ENCODE measurements at places on chromosomes 5 and 9. TPM values are rescaled to one million over a fixed set of nuclear protein-coding genes. Genes with fewer than 3 reads are reported as not detected.

DNA sequence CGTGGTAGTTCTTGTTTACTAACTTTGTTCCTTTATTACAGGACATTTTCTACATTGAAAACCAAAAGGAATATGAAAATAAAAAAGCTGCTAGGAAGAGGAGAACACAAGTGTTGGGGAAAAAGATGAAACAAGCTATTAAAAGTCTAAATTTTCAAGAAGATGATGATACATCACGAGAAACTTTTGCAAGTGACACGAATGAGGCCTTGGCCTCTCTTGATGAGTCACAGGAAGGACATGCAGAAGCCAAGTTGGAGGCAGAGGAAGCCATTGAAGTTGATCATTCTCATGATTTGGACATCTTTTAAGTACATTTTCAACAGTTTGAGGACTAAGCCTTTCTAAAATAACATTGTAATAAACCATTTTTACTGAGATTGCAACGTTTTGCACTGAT is 23.8 kb downstream of the PHAX start:
- no peak overlapping the region for H3K4me3 ChIP-seq
- no peaks in the 10 kb centered on the region for H3K4me1 ChIP-seq
- no peaks in the 10 kb centered on the region for H3K27me3 ChIP-seq

DNA sequence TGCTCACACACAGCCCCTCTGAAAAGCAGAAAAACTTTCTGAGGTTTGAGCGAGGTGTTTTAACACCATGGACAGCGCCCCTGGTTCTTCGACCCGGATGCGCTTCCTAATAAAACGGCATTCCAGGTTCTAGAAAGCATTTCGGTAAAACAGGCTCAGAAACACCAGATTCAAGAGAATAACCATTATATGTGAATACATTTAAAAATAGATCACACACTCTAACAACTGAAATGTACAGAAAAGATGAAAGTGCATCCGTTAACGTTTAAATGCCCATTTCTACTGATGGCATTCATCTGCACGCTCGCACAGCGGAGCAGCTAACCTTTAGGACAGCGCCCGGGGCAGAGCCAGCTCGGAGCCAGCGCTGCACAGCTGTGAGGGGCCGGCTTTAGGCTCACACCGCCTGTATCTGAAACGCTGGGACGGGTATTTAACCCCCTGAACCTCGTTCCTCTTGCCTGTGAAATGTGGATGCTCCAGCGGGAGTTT is 26.3 kb upstream of the TENT4A start:
- H3K27ac ChIP-seq, result no peak overlapping the region
- no peak for DNase-seq
- H3K4me3 ChIP-seq, result no peak overlapping the region
- peaks cover 4% of the 10 kb centered on the region for H3K4me1 ChIP-seq
- H3K36me3 ChIP-seq, result no peaks in the 10 kb centered on the region
- H3K27me3 ChIP-seq, result peaks cover 3% of the 10 kb centered on the region

DNA sequence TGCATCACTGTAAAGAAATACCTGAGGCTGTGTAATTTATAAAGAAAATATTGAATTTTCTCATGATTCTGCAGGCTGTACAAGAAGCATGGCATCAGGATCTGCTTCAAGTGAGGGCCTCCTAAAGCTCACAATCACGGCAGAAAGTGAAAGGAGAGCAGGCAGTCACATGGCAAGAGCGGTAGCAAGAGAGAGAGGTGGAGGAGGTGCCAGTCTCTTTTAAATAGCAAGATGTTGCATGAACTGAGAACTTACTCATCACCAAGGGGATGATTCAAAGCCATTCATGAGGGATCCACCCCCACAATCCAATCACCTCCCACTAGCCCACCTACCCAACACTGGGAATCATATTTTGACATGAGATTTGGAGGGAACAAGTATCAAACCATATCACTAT is 184.5 kb upstream of the PAPPA start:
- no peak for DNase-seq
- no peak overlapping the region for H3K4me3 ChIP-seq
- no peaks in the 10 kb centered on the region for H3K36me3 ChIP-seq

GRCh38 chr9:97593960-97594359 is 39.2 kb downstream of the TSTD2 start:
- no peak overlapping the region for H3K4me3 ChIP-seq
- H3K36me3 ChIP-seq, result no peaks in the 10 kb centered on the region
- H3K4me1 ChIP-seq, result peaks cover 4% of the 10 kb centered on the region
- no peaks in the 10 kb centered on the region for H3K27me3 ChIP-seq
- DNase-seq, result no peak

DNA sequence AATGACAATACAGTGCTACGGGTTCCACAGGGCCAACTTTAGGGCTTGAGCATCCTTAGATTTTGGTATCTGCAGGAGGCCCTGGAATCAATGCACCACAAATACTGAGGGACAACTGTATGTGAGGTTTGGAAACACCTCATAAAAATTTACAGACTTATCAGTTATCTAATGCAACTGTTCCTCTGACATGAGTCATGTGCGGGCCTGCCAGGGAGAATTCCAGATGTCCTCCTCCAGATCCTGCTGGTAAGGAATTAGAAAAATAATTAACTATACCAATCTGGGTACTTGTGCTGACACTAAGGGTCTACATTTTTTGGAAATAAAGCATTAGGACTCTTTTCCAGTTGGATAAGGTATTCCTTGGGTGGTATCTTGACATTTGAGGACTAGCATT is 333.3 kb downstream of the ARRDC3 start:
- no peaks in the 10 kb centered on the region for H3K27me3 ChIP-seq
- no peaks in the 10 kb centered on the region for H3K4me1 ChIP-seq
- no peak overlapping the region for H3K27ac ChIP-seq

Gene ORM2
- polyA plus RNA-seq, result not detected

DNA sequence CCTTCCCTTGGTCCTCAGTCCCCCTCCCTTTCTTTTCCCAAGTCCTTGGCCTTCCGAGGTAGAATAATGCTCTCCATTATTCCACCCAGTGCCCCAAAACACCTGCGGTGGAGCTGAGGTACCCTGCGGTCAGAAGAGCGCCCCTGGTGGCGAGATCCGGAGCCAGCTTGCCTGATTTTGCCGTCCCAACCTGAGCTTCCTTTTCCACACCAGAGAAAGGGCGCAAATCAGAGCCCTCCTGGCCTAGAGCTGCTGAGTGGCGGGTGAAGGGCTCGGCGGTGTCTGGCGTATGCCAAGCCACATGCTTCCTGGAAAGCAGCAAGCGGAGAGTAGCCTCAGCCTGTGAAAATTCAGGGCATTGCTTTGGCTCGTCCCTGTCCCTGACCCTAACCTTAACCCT is 21.1 kb upstream of the CARTPT start:
- H3K4me3 ChIP-seq, result no peak overlapping the region
- H3K27ac ChIP-seq, result no peak overlapping the region
- H3K4me1 ChIP-seq, result peaks cover 24% of the 10 kb centered on the region
- H3K27me3 ChIP-seq, result no peaks in the 10 kb centered on the region

DNA sequence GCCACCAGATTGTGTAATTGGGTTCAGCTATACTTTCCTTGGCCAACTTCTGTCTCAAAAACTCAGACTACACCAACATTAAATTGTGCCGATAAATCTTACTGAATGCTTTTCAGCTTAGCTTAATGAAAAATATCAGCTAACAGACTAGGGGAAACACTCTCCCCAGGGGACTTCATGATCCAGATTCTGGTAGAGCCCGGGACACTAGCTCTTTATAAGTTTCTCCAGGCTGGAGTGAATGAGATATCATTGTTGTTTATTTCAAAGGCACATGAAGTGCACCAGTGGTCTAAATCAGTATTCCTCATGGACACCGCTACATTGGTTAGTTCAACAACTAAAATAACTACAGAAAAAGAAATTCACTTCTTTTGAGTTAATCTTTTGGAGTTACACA is 10.5 kb upstream of the LHFPL2 start:
- no peaks in the 10 kb centered on the region for H3K36me3 ChIP-seq
- no peak overlapping the region for H3K27ac ChIP-seq
- DNase-seq, result no peak
- H3K4me3 ChIP-seq, result no peak overlapping the region
- no peaks in the 10 kb centered on the region for H3K4me1 ChIP-seq
